ENCODE measurements at places on chromosomes 11 and 22.
A peak's percentile ranks its signal among the peaks of the same experiment; 100 is the strongest.

DNA sequence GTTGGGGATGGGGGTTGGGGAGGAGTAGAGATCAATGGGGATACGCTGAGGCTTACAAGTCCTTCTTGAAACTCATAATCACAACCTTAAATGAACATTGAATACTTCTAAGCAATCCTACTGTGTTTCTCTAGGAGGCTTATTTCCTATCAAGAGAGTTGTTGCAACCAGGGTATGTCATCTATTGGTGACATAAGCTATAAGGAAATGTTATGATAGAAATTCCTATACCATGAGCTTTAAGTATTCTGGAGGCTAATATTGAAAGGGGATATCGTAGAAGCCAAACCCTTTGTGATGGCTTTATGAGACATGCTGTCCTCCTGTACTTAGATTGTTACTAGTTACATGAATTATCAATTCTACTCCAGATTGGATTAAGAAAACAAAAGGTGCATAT, 72.9 kb downstream of the DKK3 start:
- no peak for DNase-seq

- no peak for DNase-seq
These were observed 21.1 kb upstream of the SLC5A12 start for GRCh38 chr11:26742966-26743365.

DNA sequence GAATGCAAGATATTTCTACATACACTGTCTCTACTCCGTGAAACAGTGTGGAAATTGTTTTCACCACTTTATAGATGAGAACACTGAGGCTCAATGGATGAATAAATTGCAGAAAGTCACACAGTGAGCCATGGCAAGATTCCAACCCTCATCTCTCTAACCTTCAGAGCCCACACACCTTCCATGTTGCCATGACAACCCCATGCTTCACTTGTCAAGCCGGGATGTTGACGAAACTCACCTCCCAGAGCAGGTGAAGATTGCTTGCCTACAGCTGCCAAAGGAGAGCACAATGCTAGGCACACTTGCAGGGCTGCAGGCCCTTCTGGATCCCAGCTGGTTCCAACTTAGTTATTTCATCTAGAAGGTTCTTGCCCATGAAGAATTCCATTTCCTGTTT, 71.4 kb upstream of the SEZ6L start:
- no peak for DNase-seq

DNA sequence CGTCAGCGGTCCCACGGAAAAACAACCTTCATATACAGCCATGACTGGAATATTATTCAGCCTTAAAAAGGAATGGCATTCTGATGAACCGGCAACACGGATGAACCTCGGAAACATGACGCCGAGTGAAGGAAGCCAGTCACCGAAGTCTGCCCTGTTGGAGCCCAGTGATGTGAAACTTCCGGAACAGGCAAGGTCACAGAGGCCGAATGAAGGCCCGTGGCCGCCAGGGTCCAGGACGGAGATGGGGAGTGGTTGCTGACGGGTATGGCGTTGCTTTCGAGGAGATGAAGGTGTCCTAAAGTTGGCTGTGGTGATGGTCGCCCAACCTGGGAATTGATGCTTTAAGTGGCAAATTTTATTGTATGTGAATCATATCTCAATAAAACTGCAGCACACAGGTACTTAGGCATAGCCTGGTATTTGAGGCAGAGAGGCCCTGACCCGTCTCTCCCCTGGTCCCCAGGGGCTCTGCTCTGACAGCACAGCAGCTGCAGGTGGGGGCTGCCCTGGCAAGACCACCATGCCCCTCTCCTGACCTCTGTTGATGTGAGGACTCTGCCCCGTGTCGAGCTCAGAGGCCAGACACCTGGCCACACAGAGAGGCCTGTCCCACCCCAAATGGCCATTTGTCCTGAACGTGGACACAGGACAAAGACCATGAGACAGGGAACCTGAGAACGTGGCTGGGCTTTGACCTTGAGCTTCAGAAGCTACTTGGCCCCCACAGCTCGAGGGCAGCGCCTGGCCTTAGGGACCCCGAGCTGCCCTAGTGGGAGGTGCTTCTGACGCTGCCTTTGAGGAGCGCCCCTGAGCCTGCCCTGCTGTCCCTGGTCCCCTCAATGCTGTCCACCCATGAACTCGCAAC, 1090.8 kb downstream of the BRD1 start:
- DNase-seq, result no peak

GRCh38 chr11:74815966-74816365, 67.3 kb downstream of the RNF169 start:
- no peak for DNase-seq

- no peak for DNase-seq
These were observed 291.4 kb downstream of the ST3GAL4 start for GRCh38 chr11:126646701-126647557.

DNA sequence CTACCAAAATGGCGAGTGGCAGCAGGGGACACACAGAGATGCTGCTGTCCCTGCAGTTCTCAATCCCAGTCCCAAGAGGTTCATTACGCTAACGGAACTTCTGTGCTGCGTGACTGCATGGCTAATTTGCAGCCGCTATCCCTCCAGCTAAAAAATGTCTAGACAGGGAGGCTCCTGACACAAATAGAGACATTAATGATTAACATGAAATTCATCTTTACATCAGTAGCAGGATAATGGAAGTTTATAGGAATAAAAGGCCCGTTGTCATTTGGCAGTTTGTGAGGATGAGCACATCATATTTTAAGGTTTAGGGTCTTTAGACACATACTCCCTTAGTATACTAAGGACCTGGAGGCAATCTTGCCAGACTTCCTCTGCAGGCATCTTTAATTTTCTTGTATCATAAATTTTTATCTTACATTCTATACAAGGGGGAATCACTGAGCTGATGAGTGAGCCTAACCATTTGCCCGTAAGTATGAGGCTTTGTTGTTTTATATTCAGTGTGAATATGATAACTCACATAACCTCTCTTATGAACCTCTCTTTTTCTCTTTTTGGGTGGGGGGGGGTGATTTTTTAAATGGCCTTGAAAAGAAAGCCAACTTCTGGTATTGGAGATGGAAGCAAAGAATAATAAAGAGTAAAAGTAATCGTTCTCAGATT, 99.8 kb upstream of the OR9G4 start:
- DNase-seq, result no peak

DNA sequence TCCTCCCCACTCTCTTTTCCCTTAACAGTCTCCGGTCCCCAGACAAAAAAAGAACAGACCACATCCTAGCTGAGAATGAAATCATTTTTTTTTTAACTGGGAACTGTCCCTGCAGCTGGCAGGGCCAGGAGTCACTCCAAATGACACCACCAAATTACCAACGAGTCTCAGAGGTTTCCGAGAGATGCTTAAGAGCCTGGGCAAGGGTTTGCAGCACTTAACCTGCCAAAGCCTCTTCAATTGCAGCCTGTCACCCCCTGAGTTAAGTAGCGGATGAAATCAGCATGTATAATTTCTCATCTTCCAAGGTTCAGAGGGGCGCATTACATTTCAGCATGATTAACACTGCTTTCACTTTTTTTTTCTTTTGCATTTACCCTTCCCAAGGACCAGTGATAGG, 71.8 kb downstream of the TENM4 start:
- DNase-seq, result no peak

- DNase-seq, result no peak
These were observed 65.9 kb downstream of the PRR5L start for GRCh38 chr11:36361901-36362391.

- DNase-seq, result no peak
These were observed 64.1 kb downstream of the ME3 start for GRCh38 chr11:86608251-86608799.

GRCh38 chr11:130192845-130193267, 33.3 kb downstream of the ST14 start:
- DNase-seq, result no peak

DNA sequence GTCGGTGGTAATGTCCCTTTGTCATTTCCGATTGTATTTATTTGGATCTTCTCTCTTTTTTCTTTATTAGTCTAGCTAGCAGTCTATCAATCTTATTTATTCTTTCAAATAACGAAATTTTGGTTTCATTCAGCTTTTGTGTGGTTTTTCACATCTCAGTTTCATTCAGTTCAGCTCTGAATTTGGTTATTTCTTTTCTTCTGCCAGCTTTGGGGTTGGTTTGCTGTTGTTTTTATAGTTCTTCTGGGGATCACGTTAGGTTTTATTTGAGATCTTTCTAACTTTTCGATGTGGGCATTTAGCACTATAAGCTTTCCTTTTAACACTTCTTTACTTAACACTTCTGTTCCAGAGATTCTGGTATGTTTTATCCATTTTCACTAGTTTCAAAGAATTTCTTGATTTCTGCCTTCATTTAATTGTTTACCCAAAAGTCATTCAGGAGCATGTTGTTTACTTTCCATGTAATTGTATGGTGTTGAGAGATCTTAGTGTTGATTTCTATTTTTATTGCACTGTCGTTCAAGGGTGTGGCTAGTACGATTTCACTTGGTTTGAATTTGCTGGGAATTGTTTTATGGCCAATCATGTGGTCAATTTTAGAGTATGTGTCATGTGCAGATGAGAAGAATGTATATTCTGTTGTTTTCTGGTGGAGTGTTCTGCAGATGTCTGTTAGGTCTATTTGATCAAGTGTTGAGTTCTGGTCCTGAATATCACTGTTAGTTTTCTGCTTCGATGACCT, 7.7 kb upstream of the SCGB1D1 start:
- DNase-seq, result no peak

GRCh38 chr22:22787786-22788459, 99.7 kb upstream of the IGLL5 start:
- peak; percentile 90 for DNase-seq

GRCh38 chr11:67466367-67466766, 2.7 kb downstream of the TMEM134 start:
- DNase-seq, result no peak

GRCh38 chr22:32361257-32361656, 3.6 kb downstream of the RFPL3 start:
- no peak for DNase-seq

DNA sequence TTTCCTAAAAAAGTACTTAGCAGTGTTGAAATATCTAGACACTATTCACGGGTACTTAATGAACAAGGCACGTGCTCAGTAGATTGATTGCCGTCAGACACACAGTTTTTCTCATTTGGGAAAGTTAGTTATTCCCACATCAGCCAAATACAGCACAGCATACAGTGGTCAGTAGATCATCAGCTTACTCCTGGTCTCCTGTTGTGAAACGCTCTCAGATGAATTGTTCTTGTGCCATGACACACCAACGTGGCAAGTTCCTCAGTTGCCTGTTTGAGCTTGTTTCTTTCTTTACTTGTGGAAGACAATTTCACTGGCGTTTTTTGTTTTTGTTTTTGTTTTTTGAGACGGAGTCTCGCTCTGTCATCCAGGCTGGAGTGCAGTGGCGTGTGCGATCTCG, 8.6 kb downstream of the TAB1 start:
- DNase-seq, result no peak

DNA sequence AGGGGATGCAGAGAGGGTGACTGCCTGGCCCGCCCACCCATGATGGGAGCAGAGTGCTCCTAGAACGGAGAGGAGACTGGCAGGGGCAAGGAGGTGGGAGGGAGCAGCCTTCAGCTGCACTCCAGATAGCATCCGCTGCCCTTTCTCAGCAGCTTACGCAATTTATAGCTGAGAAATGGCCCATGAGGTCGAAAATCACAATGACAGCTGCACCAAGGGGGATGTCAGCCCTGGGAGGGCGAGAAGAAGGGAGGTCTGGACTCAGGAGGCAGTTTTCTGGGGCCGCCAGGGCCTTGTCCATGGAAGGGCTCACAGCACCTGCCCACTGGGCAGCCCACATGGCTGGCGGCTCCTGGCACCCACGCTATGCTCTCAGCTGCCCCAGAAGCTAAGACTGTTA, 17.6 kb upstream of the MOB2 start:
- no peak for DNase-seq

DNA sequence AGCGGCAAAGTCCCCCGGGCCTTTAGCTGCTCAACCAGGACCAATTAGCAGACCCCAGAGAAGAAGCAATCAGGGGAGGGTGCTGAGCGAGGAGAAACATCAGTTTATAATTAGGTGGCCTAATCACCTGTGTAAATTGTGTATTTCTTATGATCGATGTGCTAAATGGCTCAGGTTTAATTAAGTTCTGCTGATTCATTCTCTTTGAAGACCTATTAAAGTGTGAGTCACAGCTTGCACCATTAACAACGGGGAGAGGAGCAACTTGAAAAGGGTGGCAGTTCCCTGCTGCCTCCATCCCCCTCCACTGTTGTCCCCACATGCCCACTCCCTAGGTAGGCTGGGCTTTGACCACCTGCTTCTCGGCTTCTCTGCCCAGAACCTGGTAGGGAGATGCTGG, 10.7 kb downstream of the ISX start:
- DNase-seq, result no peak

- DNase-seq, result no peak
These were observed 245.0 kb downstream of the CSNK2A3 start for GRCh38 chr11:11108026-11108425.

DNA sequence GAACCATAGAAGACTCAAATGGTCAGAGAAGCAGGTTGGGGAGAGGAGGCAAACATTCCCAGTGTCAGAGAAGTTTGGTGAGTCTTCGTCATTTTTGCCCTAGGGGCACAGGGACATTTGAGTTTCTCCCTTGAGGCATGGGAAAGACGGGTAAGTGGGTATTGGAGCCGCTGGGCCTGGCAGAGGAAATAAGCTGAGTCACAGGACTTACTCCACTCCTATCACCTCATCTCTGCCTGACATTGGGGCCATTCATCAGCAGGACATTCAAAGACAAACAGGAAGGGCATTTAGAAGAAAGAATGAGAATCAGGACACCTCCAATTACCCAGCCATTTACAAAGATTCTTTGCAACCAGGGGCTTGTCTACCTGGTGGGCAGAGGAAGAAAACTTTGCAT, 100.7 kb upstream of the SEZ6L start:
- DNase-seq, result no peak

GRCh38 chr11:64373598-64373974, 14.6 kb downstream of the RPS6KA4 start:
- no peak for DNase-seq

DNA sequence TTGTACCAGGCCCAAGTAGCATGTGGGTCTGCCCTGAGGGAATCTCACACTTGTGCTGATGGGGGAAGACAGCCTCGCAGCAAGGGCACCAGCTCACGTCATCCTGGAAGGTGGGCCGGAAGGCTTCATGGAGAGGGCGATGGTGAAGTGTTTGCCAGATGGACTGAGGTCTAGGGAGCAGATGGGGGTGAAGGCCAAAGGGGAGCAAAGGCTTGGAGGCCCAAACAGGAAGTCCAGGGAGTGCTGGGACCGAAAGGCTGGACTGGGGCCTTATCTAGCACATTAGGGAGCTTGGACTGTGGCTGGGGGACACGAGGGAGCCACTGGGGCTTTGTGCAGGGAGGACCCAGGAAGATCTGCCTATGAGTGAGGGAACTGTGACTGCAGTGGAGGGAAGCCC, 1.2 kb upstream of the TNFRSF13C start:
- DNase-seq, result no peak

- DNase-seq, result no peak
These were observed 31.7 kb upstream of the RRAS2 start for GRCh38 chr11:14390669-14391068.

GRCh38 chr11:1863352-1864216, 10.7 kb downstream of the LSP1 start:
- no peak for DNase-seq

Measured in activated effector memory CD4-positive, alpha-beta T cell treated with anti-CD3 and anti-CD28 coated beads, Interleukin-2, amount 50 U/mL, for 16 hours (primary cell).